Globus pallidus (tissue), 1 donor: ENCODE measurements at places on chromosomes 3 and 15.

- DNase-seq = no peak
Observed at GRCh38 chr3:39142067-39142466, 11.3 kb downstream of the CSRNP1 start.

GRCh38 chr15:42447599-42447998 lies 43.3 kb downstream of the ZNF106 start:
- DNase-seq = no peak

DNA sequence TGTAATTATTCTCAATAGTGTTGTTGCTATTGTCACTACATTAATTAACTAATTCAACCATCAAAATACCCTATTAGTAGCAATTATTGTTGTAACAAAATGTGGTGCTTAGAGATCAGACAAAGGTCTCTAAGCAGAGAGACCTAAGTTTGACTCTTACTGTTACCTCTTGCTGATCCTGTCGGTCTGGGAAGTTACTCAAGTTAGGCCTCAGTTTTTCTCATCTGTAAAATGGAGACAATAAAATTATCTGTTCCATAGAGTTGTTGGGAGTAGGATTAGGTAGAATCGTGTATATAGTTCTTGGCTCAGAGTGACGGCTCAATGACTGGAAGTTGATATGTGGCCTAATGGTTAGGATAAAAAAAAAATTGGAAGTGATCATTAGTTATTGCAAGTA lies 69.8 kb upstream of the ARL8B start:
- no peak for DNase-seq

DNA sequence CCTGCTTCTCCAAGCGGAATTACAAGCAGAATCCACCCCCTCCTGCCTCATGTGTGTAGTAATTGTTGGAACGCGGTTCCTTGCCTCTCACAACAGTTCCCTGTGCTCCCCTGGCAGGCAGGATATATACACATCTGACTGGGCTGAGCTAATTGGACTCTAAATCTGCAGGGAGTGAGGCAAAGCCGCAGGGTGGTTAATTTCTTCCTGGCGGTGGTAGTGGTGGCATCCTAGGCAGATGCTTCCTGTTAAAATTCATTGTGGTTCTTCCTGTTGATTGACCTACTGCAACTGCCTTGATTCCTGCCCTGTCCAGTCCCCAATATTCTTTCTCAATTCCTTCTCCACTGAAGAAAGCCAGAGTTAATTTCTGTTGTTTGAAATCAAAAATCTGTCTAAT lies 202.9 kb upstream of the PROK2 start:
- no peak for DNase-seq

DNA sequence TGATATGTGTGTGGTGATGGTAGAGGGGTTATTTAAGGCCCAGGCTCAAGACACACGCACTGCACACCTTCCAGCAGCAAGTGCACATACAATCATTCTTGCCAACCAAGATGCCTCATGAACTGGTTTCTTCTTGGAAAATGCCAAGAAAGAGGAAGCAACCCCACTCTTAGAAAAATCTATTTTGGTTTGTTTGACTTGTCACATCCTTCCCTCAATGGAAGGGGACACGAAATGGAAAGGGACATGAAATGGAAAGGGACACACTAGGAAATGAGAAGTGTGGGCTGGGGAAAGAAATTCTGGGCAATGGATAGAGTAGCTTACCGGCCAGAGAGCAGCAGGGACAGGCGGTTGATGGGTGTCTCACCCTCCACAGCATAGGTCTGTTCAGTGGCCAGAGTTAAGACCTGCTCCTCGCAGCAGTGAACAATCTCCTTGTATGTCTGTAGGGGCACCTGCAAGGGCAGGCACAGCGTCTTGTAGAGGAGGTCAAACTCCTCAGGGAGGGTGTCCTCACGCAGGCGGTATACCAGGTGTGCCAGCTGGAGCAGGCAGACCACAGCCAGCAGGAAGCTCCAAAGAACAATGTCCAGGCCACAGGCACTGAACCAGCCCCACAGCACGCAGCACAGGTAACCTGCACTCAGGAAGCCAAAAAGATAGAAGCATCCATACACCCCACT lies 640 bp downstream of the POPDC2 start:
- DNase-seq = peak; percentile 15

GRCh38 chr15:69338535-69339213 lies 40.0 kb downstream of the PAQR5 start:
- DNase-seq = no peak

DNA sequence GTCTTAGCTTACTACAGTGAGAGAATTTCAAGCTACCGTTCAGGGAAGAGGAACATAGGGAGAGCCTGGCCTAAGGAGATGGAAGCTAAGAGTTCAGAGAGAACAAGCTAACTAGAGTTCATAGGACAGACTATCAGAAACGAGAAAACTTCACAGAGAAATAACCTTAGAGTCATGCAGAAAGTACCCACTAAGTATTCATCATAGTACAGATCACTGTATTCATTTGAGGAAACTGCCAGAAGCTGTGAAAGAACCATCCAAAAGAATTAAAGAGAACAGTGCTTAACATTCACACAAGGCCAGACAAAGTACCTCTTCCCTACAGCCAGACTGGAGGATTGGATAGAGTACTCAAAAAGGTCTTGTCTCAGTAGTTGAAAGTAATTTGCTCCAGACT lies 15.2 kb upstream of the GBE1 start:
- DNase-seq = no peak

DNA sequence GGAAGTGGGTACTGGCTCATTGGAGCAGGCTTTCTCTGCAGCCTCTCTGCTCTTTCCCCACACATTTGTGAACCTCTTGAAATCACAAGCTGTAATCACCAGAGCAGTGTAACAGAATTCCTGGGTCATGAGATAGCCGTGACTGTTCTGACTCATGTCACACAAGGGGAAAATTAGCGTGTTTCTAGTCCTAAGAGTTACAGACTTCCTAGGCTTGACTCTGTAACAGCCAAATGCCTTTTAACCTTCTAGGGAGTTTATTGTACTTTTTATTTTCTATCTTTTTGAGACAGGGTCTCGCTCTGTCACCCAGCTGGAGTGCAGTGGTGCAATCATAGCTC lies 54.7 kb upstream of the TRAK1 start:
- no peak for DNase-seq

DNA sequence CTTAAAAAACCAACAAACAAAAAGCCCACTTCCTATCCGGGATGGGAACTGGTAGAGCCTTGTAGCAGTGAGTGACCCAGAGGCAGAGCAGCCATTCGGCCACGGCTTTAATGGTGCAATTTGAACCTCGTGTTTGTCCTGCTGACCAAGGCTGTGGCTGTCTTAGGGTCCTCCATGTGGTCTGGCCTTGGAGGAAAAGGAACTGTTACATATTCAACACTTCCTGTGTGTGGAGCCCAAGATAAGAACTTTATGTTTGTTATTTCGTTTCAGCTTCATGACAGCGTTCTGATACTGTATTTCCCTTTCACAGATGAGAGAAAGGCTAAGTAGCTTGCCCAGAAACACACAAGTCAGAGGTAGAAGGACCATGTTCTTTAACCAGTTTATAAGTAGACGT lies 269.8 kb downstream of the SV2B start:
- DNase-seq = no peak
